Brain (organoid and tissue), 16 donors: ENCODE measurements at places on chromosomes 3 and 15. TPM values are rescaled to one million over a fixed set of nuclear protein-coding genes. Genes with fewer than 3 reads are reported as not detected.

The CAV3 gene
- not detected for polyA plus RNA-seq

GRCh38 chr3:72186400-72186855 lies 401.5 kb upstream of the PROK2 start:
- DNase-seq: no peak

The IL5RA gene
- 8.1 TPM for polyA plus RNA-seq

The B3GNT5 gene
- 5.4 TPM for polyA plus RNA-seq

DNA sequence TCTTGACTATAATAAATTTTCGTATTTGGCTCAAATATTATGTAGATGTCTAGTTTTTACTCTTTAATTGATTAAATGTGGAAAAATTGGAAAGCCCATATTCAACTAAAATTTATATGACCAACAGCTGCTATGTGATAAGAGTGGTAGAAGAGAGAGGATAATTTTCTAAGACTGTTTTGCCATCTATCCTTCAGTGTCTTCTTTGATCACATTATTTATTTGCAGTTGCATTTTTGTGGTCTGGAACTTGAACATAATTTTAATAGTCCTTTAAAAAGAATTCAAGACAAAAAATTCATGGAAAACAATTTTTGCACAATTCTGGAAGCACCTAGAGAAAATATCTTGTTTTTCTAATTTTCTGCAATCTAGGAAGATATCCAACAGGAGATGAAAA lies 213.3 kb upstream of the THBS1 start:
- no peak for DNase-seq

The CSPG5 gene
- 32.3 TPM for polyA plus RNA-seq

- DNase-seq: peak; percentile 42
Observed at GRCh38 chr3:55647670-55648069, 160.6 kb upstream of the WNT5A start.

The ACVR2B gene
- 1.8 TPM for polyA plus RNA-seq

The UCN2 gene
- polyA plus RNA-seq: not detected

GRCh38 chr3:159916052-159916451 lies 72.6 kb upstream of the IL12A start:
- DNase-seq: no peak

The GOLGA8O gene
- not detected for polyA plus RNA-seq

GRCh38 chr3:183517607-183518006 lies 37.9 kb downstream of the KLHL6 start:
- DNase-seq: no peak

The PLSCR5 gene
- polyA plus RNA-seq: not detected

The PRTG gene
- polyA plus RNA-seq: 0.14 TPM

- no peak for DNase-seq
Observed at GRCh38 chr3:160617636-160618035, 52.3 kb upstream of the KPNA4 start.

GRCh38 chr3:175311946-175312345 lies 452.8 kb downstream of the NAALADL2 start:
- DNase-seq: no peak

- DNase-seq: no peak
Observed at GRCh38 chr3:101720851-101721840, 3.3 kb upstream of the CEP97 start.

The WWTR1 gene
- 7.4 TPM for polyA plus RNA-seq

DNA sequence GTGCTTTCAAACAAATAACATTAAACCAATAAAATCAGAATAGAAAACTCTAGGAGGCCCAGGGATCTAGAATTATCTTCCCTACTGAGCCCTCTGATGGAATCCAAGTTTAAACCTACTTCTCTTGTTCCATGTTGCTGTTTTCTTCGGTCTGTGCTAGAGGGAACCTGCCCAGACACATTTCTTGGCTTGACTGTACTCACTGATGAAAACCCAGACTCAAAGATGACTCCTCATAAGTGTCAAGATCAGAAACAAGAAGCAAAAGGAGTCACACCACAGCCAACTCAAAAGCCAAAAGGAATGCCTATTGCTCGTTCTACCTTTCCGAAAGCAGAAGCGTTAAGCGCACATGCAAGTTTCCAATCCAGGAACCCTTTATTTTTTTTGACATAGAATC lies 31.6 kb downstream of the SCAP start:
- DNase-seq: no peak

GRCh38 chr15:67783303-67783702 lies 42.0 kb upstream of the SKOR1 start:
- no peak for DNase-seq

DNA sequence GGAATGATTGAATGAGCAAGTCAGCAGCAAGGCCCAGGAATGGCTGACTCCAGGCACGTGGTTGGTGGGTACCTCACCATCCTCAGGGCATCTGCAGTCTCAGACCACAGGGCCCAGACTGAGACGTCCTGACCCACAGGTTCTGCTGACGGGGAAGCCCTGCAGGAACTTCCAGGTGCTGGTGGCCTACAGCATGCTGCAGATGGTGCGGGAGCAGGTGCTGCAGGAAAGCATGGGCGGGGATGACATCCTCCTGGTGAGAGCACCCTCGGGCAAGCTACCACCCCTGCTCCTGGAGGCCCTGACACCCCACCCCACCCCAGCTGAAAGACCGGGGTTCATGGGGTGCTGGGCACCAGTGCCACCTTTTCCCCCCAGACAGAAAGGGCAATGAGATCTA lies 14.1 kb downstream of the TBC1D21 start:
- DNase-seq: no peak

GRCh38 chr3:82496890-82497560 lies 735.6 kb upstream of the GBE1 start:
- DNase-seq: no peak

- no peak for DNase-seq
Observed at GRCh38 chr3:29004885-29005599, 275.8 kb upstream of the RBMS3 start.

- no peak for DNase-seq
Observed at GRCh38 chr15:68205954-68206539, 915 bp upstream of the CALML4 start.

DNA sequence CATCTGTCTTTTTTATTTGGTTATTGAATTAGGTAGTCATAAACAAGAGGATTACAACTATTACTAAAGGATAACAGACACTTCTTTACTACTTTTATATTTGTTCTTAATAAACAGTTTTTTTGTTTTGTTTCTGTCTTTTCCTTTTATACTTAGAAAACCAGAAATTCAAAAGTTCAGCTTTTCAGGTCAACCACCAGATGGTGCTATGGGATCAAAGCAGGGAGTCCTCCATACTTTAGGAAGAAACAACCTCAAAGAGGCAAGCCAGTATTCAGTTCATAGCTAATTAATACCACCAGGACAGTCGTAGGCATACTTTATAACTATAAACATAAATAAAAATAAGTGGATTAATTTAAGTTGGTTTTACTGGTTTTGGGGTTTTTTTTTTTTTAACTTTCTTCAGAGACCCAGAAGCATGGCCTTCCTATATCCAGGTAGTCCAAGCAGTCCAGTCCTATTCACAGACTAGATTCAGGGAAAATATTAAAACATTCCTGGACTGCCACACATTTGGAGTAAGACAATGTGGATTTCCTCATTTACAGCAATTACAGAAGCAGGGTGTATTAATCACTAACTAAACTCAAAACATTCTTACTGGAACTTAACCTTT lies 16.0 kb upstream of the EID1 start:
- DNase-seq: peak; percentile 70

- DNase-seq: no peak
Observed at GRCh38 chr3:73490453-73491286, 134.1 kb downstream of the PDZRN3 start.

GRCh38 chr3:141129049-141129448 lies 77.9 kb downstream of the SPSB4 start:
- DNase-seq: no peak

DNA sequence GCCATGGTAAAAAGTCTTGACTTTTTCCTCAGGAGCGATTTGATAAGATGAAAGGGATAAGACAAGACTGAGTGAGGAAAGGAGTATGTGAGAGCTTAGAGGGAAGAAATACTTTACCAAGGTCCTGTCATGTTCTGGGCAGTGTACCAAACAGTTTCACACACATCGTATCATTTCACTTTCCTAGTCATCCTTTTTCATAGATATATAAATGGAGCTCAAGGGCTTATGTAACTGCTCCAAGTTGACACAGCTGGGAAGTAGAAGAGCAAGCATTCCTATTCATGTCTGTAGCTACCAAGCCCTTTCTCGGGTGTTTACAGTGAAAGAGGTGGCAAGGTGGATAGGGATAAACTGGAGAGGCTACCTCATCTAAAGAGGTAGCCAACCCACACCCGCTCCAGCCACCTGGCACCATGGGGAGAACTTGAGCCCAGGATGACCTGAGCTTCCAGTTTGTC lies 57.4 kb downstream of the MRPS25 start:
- DNase-seq: no peak

GRCh38 chr3:106302451-106303221 lies 433.8 kb upstream of the CBLB start:
- DNase-seq: no peak

GRCh38 chr3:71254281-71255057 lies 329.1 kb downstream of the FOXP1 start:
- no peak for DNase-seq

GRCh38 chr3:10760199-10760598 lies 55.8 kb upstream of the SLC6A11 start:
- DNase-seq: no peak

GRCh38 chr15:22918056-22918455 lies 62.1 kb downstream of the CYFIP1 start:
- DNase-seq: no peak

- no peak for DNase-seq
Observed at GRCh38 chr15:63335543-63336240, 46.0 kb downstream of the CA12 start.

The IL17RB gene
- 8.7 TPM for polyA plus RNA-seq

DNA sequence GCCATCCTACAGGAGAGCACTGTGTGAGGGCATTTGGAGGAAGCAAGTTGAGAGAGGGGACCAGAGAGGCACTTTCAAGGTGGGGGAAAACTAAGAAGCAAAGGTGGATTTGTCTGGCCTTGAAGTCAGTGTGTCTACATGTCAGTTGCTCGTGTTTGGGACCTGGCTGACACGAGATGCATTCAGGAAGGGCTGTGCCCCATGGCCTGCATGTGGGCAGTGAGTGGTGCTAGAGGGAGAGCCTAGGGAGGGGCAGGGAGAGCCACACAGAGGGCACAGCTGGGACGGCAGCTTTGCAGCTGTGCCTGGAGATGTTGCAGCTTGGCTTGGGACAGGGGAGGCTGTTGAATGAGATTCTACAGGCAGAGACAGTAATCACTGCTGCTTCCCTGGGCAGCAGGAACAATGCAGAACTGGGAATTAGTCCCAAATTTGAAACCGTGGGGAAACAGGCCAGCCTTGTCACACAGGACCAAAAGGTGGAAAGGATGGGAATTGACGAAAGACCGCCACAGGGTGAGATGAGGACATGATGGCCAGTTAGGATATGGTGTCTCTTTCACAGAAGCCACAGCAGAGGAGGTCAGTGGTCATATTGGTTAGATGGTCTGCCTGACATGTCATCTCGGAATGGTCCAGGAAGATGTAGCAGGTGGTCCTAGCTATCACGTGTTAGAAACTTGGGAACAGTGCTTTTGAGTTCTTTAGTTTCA lies 10.0 kb downstream of the SEC61A1 start:
- DNase-seq: no peak

The CX3CR1 gene
- polyA plus RNA-seq: 3.1 TPM

DNA sequence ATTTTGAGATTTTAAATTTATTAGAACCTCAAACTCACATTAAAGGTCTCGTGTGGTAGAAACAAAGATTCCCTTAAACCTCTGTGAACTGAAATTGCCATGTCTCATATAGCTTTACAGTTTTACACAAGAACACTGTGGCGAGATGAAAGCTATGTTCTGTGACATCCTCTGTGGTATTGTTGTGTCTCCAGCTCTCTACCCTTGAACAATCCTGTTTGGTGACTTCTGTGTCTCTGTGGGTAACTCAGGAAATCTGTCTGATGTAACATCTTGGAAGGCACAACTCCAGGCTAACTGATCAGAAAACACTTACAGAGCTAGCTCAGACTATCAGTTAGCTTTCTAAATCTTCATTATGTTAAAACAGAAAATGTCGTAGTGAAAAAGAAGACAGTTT lies 318.8 kb upstream of the GBE1 start:
- DNase-seq: no peak

The P2RY14 gene
- polyA plus RNA-seq: 1.4 TPM

DNA sequence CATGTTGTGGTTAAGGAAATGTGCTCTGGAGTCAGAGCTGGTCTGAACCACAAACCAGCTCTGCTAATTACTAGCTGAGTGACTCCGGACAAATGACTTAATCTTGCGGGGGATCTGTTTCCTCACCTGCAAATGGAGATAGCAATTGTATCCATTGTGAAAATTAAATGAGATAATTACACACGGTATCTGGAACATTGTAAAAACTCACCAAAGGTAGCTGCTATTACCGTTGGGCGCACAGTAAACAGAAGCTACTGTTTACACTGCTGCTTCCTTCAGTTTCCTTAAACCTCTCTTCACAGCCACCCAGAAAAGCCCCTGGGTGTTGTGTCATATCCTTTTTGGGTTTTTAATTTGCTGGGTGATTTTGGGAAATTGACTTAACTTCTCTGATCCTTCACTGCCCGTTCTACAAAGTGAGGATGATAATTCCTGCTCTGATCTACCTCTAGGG lies 107.8 kb downstream of the MEGF11 start:
- no peak for DNase-seq

The DPPA2 gene
- polyA plus RNA-seq: not detected

- no peak for DNase-seq
Observed at GRCh38 chr3:188749010-188749617, 422.7 kb upstream of the TPRG1 start.

The GASK1A gene
- 1.9 TPM for polyA plus RNA-seq

GRCh38 chr3:178421069-178421468 lies 115.2 kb upstream of the KCNMB2 start:
- no peak for DNase-seq

- DNase-seq: no peak
Observed at GRCh38 chr3:59866076-59866475, 816.3 kb upstream of the CFAP20DC start.

DNA sequence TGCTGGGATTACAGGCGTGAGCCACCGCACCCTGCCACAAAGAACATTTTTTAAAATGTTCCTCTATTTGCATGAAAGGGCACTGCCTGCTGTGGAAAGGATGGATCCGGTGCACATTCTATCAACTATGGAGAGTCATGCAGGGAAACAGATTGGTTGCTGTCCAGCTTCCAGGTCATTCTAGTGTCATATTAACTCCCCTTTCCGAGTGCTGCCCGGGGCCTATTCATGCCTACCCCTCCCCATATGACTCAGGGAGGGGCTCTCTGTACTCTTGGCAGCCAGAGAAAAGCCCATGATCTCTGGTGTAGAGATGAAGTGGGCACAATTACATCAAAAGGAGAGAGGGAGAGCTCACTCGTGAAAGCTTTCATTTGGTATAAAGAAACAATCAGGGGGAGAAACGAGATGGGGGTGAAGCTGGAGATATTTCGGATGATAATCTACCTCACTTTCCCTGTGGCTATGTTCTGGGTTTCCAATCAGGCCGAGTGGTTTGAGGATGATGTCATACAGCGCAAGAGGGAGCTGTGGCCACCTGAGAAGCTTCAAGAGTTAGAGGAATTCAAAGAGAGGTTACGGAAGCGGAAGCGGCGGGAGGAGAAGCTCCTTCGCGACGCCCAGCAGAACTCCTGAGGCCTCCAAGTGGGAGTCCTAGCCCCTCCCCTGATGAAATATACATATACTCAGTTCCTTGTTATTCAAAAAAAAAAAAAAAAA lies 16.1 kb upstream of the AHSG start:
- peak; percentile 18 for DNase-seq

GRCh38 chr3:178393824-178394223 lies 142.4 kb upstream of the KCNMB2 start:
- no peak for DNase-seq

- peak; percentile 56 for DNase-seq
Observed at GRCh38 chr3:138254216-138254615, 67.1 kb downstream of the ARMC8 start.

GRCh38 chr3:59677747-59678702 lies 628.2 kb upstream of the CFAP20DC start:
- peak; percentile 22 for DNase-seq
